Activated CD8-positive, alpha-beta T cell treated with anti-CD3 and anti-CD28 coated beads for 36 hours (primary cell): ENCODE measurements at places on chromosomes 3 and 15. TPM values are rescaled to one million over a fixed set of nuclear protein-coding genes. Genes with fewer than 3 reads are reported as not detected.

GRCh38 chr15:27820232-27820631 lies 278.9 kb downstream of the OCA2 start:
- no peak for DNase-seq

DNA sequence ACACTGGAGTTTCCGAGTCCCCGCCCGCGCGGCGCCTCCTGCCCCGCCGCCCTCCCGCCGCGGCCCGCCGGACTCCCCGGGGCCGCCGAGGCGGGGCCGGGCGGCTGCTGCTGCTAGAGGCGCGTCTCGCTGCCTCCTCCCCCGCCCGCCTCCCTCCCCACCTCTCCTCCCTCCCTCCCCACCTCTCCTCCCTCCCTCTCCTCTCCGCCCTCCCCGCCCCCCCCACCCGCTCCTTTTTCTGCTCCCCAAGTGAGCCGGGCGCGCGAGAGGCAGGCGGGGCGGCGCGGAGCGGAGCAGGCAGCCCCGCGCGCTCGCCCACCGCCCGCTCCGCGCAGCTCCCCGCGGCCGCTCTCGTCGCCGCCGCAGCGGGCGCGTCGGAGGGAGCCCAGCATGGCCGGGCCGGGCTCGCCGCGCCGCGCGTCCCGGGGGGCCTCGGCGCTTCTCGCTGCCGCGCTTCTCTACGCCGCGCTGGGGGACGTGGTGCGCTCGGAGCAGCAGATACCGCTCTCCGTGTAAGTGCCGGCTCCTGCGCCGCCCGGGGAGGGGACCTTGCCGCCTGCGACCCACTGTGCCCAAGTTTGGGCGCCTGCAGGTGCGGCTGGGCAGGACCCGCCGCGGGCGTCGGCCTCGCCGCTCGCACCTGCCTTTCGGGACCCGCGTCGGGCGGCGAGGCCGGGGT lies at the start of gene CACNA2D3:
CACNA2D3 (plus strand) TSS at position 229 of the 679 bp plus-strand sequence.
- DNase-seq: no peak

DNA sequence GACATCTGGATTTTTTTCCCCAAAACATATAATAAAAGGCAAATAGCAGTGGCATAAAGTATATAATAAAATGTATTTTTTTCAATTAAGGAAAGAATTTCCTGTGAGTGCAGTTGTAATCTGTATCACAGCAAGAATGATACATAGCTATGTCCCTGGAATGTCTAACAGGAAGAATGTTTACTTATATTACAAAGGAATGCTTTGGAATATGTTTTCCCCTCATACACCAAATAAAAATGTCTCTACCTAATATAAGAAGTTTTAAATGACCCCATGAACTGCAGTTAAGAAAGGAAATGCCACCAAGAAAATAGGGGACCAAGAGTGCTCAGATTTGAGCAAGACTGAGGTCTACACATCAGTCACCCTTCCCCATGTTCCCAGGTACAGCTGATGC lies 38.0 kb upstream of the ATP11B start:
- DNase-seq: no peak

GRCh38 chr3:9944271-9944670 lies 7.9 kb downstream of the PRRT3 start:
- DNase-seq: no peak

GRCh38 chr15:52804526-52805081 lies 14.5 kb upstream of the ONECUT1 start:
- DNase-seq: no peak

DNA sequence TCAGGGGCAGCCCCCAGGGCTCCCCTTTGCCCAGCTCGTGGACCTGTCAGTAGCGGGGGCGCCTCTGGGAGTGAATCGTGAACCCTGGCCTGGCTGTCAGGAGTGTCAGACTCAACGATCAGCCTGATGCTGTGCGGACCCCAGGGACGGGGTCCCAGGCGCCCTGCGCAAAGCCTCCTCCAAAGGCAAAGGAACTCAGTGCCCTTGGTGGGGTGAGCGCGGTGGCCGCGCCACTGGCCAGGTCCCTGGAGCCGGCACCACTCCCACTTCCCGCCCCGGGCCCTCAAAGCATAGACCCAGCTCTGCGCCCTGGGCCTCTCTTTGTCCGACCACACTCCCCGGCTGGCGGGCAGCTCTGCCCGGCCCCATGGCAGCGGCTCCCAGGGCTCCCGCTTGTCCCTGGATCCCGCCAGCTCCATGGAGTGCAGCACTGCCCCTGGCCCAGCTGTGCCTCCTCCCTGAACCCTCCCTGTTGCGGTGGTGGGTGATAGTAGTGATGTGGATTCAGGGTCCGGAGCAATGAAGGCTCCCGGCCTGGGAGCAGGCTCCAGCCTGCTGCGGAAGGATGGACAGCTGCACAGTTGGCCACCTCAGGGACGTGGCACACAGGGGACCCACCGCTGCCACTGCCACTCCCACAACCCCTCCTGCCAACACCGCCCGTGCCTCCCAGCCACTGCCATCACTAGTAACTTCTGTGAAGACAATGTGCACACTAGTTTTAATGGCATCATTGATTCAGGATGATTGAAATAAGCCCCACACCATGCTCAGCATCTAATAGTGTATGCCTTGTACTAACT lies 263.8 kb downstream of the ZBBX start:
- no peak for DNase-seq

DNA sequence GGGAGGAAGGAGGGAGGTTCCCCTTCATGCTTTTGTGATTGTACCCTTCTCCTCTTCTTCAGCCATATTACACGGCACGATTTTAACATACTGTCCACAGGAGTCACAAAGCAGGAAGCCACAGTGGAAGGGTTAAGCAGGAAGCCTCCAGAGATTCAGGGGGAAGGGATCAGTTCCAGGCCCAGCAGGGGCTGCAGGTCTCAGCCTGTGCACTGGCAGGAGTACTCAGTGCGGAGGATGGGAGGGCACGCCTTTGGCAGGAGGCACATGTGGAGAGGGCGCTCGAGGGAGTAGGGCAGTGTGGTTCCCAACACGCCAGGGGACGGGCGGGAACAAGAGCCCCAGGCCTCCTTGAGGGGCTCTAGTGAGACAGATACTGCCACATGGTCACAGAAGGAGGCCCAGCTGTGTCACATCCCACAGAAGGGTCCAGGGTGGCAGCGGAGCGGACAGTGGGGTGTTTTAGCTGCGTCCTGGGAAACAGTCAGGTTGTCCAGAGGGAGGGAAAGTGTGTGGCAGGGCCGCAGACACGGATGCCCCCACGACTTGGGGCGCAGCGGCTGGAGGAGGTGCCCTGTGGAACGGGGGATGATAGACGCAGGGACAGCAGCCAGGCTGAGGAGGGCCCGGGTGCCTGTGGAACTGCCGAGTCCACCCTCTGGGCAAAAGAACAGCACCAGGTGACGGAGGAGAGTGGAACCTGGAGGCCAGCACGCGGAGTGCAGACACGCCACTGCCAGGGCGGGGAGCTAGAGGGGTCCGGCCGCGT lies 77.5 kb downstream of the CHSY1 start:
- DNase-seq: no peak

- no peak for DNase-seq
These were observed 20.3 kb upstream of the DGKG start for GRCh38 chr3:186382217-186382885.

Gene SI
- not detected for total RNA-seq

Gene LRRC34
- total RNA-seq: 6.8 TPM

Gene SLC25A36
- 106 TPM for total RNA-seq

Gene GPR149
- total RNA-seq: not detected
